ENCODE measurements at places on chromosomes 7 and 10.

DNA sequence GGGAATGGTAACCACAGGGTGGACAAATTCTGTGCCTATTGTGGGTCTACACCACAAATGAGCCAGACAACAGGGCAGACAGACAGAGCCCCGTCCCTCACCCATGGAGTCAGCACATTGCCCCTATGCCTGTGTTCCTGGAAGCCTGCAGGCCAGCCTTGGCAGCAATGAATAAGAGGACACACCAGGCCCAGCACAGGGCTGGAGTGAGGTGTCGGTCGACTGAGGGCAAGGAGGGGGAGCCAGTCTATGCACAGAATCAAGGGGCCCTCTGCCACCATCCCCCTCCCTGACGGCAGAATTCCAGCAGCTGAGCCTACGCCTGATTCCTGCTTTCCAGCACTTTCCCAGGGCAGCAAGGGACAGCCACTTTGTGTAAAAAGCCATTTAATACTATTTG, 98.2 kb downstream of the CALN1 start:
- no peak for DNase-seq

- no peak for DNase-seq
Measured at GRCh38 chr7:133836666-133837065, 290.5 kb upstream of the LRGUK start.

- no peak for DNase-seq
Measured at GRCh38 chr10:82400841-82401240, 525.8 kb downstream of the NRG3 start.

DNA sequence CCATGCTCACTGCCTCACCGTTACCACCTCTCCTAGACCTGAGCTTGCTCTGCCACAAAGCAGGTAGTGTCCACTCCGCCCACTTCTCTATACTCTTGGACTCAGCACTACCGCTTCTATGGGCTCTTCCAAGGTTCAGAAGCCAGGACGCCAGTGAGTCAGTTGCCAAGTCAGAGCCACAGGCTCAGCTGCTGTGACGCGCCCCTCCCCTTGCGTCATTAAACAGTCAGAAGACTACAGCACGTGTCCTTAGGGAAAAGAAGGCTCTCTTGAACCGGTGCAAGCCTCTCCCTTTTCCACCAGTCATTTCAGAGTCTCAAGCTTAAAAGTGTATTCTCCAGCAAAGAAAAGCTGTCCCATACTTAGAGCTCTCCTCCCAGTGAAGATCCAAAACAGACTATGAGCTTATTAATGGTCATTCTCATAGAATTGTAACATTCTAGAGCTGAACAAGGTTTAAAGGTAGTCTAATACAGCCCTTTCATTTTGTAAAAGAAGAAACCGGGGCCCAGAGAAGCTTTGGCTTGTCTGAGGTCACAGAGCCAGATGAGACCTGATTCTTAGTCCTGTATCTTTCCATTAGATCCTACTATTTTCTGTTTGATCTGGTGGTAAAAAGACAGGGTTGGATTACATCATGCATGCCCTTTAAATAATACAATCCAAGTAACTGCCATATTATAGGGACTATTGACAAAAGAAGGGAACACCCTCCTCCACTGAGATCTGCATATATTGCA, 40.9 kb upstream of the MET start:
- no peak for DNase-seq

- no peak for DNase-seq
Measured at GRCh38 chr7:150428671-150429451, 21.6 kb upstream of the GIMAP8 start.

- no peak for DNase-seq
Measured at GRCh38 chr7:105345003-105345402, 43.7 kb downstream of the SRPK2 start.

- DNase-seq: no peak
Measured at GRCh38 chr7:151823566-151824372, 53.1 kb downstream of the PRKAG2 start.

DNA sequence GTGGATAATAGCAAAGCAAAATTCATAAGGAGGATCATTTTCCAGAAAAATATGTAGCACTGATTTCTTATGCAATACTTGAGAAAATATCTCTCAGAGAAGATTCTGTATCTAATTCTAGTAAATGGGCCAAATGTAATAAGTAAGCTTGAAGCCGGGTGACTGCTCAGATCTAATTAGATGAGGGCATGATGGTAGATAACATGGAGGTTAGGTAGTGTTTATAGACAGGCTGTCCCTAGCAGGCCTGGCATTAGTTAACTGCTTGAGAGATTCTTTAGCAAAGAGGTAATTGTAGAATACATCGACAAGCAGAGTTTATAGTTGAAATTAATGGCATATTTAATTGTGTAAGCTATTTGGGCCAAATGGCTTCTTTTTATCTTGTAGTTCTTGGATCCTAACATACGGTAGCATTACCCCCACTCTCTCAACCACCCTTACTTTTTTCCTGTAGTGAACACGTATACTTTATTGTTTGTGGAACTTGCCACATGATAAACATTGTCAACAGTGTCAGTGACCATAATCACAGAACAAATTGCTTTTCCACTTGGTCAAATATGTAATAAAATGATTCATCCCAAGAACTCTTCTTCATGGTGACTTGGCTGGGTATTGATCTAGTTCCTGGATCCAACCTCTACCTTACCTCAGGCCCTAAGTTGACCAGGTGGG, 343.1 kb downstream of the BBS9 start:
- no peak for DNase-seq

DNA sequence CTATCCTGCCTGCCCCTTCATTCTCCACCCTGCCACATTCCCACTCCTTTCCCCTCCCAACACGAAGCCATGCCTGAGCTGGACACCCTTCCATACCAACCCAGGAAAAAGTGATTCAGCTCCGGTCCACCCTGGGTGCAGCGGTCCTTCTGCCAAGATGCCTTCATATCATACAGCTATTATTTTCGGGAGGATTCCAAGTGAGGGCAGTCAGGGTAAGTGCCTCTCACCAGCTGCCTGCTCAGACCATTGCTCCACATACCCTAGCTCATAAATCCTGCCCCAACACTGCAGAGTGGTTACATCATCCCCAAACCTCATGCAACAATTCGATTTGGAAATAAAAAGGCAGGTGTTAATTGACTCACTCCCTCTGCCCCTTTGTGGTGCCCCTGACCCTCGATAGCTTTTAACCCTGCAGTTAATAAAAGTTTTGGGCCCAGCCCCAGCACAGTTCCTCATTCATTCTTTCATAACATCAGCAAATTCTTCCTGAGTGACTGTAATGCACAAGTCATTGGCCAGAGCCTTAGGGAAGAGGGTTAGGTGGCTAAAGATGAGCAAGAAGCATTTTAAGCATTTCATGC, 42.6 kb downstream of the ZNF503 start:
- no peak for DNase-seq

GRCh38 chr10:74957285-74957961, 131.0 kb downstream of the KAT6B start:
- no peak for DNase-seq

DNA sequence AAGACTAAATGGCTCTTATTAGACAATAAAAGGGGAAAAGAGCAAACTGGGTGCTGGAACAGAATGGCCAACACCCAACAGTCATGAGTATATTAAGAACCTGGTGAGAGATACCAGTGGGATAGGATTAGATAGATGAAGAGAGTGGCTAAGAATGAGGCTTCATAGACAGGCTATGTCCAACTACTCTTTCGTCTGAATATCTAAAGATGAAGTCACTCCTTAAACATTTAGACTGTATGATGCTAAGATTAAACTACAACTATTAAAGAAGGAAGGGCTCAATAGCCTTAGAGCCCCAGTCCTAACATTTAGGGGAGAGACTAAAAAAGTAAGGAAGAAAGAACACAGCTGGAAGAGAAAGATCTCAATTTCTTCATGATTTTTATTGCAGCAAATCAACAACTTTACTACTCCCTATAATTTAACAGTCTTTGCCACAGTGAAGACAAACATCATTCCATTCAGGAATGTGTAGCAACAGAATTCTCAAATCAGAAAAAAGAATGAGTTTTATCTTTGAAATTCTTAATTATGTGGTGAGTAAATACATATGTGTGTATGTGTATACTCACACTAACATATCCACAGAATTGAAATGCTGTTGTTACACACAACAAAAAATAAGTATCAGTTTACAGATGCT, 45.6 kb downstream of the CACNA2D1 start:
- DNase-seq: no peak

DNA sequence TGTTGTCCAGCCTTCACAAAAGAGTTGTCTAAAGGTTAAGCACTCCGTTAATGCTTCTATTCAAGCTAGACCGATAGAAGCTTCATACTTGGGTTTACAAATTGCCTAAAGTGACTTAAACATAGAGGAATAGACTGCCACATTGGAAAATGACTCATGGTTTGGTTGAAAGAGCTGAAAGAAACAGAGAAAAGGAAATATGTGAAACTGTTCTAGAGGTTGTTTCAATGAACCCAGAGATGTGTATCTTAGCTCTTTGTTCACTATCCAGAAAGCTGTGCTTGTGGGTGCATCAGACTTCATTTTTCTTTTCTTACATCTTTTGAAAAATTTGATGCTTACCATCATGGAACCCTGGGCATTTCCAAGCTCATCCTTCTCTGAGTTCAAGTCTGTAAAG, 736.2 kb downstream of the INHBA start:
- no peak for DNase-seq
